ENCODE measurements at places on chromosomes 6 and 20.

DNA sequence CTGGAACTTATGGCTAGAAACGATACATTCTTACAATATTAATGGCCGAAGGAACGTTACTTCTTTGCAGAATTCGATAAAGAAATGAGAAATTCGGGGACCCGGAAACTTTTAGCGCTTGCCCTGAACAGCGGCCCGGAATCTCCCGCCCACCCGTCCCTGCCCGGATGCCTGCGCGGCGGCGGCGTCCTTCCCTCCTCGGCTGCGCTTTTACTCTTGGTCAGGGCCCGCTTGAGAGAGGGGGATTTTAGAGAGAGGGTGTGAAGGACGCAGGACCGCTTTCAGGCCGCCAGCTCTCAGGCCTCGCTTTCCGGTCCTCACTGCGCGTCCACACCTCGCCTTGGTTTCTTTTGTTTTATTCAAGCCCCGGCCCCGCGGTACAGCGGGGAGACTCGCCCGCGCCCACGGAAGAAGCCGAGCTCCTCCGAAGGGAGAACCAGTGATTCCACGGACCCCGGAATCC, 243.7 kb downstream of the ARID1B start:
- no peak for DNase-seq

DNA sequence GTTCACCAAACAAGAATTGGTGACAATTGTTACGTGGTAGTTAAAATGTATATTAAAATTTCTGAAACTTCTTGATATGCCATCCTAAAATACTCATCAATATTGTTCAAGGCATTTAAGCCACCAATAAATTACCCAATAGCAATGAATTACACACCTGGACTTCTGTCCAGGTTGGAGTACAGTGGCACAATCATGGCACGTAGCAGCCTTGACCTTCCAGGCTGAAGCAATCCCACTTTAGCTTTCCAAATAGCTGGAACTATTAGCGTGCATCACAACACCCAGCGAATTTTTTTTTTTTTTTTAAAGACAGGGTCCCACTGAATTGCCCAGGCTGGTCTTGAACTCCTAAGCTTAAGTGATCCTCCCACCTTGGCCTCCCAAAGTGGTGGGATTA, 17.2 kb downstream of the SRPK1 start:
- DNase-seq: no peak

- peak; percentile 71 for DNase-seq
These were observed 56.2 kb upstream of the EPB41L1 start for GRCh38 chr20:36098364-36098763.

DNA sequence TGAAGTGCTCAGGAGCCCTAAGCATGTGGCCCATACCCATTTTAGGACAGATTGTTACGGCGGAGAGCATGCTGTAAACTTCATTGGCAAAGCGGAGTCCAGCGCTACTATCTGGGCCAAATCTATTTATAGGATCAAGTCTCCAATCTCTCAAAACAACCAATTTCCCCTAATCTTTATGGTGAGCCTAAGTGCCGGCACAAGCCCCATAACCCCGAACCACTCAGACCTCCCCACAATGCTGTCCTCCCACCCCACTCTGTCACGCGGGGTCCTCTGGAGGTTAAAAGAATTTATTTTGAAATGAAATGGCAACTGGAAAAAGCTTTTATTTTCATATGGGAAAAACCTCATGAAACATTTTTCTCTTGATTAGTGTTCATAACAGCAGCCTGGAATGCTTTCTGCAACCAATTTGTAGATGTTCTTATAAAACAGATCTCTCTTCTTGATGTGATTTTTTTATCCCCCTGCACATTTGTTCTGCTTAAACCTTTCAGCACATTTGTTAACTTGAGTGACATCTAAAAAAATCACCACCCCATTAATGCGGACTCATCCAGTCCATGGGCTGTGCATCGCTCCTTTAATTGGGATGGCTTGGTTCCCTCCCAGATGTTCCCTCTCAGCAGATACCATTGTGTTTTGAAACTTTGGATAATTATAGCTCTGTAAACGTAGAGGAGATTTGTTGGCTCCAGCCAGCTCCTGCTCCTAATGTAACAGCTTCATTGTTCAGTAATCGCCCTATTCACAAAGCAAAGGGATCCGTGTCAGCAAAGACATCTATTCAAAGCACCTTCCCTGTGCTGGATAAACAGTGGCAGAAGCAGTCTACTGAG, 323.6 kb downstream of the CD83 start:
- DNase-seq: no peak

- no peak for DNase-seq
These were observed 118.1 kb downstream of the TRDN start for GRCh38 chr6:123518441-123519188.

DNA sequence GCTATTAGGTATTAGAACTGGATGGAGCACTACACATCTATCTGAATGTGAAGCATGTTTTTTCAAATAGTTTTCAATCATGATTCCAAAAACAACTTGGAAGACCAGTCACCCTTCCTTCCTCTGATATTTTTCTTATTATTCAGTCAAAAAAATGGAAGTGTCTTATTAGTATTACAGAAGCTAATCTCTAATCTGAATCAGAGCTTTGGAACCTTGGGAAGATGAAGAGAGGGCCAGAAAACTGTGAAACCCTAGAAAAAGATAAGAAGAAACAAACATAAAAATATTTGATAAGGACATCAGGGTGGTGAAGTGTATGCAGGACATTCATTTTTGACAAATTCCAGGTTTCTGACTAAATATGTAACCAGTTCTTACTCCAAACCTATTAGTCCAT, 166.3 kb upstream of the PRSS16 start:
- no peak for DNase-seq

GRCh38 chr6:38697846-38698245, 5.1 kb downstream of the GLO1 start:
- DNase-seq: no peak

GRCh38 chr20:54434196-54434595, 41.2 kb upstream of the DOK5 start:
- DNase-seq: no peak

DNA sequence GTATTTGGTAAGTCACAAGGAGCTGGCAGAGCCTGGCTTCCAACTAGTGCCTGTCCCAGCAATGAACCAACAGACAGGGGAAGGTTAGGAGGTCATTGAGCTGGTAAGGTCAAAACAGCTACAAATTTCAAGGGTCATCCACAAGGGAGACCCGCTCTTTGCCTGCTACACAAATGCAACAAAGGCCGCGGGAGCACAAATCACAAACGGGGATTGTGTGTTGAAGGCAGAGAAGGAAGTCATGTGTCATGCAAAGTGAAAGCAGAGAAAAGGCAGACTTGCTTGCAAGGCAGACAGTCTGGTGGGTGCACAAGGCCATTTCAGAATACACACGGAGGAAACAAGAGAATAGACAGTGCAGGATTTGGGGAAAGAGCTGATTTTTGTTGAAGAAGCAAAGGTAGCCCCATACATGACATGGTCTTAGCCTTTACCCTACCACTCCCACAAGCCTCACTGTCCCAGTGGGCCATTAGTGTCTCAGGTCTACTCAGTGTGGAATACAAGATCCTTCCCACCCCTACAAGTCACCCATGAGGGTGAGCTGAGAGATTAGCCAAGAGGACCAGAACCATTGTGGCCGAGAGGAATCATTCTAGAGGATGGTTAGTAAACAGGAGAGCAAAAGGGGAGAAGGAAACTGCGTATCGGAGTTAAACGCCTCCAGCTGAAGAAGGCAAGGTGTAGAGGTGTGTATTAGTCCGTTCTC, 18.1 kb upstream of the SAMHD1 start:
- peak; percentile 72 for DNase-seq

- no peak for DNase-seq
These were observed 23.4 kb downstream of the MGME1 start for GRCh38 chr20:17992224-17992637.

DNA sequence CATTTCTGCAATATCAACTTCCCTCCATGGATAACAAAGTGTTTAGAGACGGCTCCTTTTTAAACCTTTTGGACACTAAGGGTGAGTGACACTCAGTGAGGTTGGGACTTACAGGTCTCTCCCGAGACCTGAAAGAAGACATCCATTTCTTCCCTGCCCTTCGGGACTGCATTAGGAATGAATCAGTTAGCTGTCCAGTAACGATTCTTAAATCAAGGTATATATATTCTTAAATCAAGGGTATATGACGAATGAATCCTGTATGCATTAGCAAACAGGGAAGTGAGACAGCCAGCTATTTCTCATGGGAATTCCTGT, 52.9 kb downstream of the EDN1 start:
- DNase-seq: no peak

GRCh38 chr20:4814696-4815252, 93.1 kb downstream of the PRND start:
- DNase-seq: no peak

- DNase-seq: no peak
These were observed 802.3 kb downstream of the MAFB start for GRCh38 chr20:39886650-39887190.

DNA sequence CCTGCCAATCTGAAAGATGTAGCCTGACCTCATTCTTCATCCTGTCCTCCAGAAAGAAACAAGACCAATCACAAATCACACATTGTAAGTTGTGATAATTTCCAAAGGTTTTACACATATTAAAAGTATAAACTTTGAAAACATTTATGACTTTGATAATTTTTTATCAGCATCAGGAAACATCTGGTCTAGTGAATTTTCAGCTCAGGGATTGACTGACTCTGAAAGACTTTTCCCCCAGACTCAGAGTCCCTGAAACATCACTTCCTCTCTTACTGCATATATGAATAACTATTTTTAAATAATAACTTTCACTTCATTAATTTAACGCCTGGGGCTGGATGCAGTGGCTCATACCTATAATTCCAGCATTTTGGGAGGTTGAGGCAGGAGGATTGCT, 48.5 kb upstream of the SSTR4 start:
- DNase-seq: no peak

- no peak for DNase-seq
These were observed 106.3 kb downstream of the SLC23A2 start for GRCh38 chr20:4894981-4895381.

DNA sequence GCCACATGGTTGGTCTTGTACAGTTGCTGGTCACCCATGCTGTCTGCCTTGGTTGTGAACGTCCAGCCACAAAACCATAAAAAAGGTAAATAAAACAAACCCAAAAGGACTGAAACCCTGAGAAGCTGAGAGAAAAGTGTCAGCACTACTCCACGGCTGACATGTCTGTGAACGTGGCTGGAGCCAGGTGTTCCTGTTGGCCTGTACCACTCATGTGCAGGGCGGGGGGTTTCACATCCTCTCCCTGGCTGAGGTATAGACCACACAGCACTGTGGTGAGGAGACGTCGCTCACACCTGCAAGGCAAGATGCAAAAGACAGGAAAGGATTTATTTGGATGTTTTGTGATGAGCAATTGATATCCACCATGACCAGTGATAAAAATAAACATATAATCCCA, 51.9 kb upstream of the MRPS10 start:
- DNase-seq: peak; percentile 51

DNA sequence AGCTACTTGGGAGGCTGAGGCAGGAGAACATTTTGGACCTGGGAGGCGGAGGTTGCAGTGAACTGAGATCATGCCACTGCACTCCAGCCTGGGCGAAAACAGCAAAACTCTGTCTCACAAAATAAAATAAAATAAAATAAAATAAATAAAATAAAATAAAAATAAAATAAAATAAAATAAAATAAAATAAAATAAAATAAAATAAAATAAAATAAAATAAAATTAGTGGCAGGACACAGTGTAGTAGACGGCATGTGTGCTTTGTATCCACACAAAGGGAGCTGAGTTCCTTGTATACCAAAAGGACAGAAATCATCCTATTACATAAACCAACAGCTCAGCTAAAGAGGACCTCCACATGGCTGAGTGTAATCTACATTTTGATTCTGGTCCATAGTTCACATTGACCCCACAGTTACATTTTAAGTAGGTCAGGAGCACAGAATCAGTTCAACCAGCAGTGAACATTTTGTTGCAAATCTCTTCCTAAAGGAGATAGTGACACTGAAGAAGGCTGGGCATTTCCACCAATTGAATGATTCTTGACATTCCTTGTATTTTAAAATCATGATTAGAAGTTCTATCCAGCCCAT, 91.7 kb upstream of the MAP7 start:
- DNase-seq: no peak

- no peak for DNase-seq
These were observed 131.9 kb downstream of the SLC24A3 start for GRCh38 chr20:19344341-19344740.

DNA sequence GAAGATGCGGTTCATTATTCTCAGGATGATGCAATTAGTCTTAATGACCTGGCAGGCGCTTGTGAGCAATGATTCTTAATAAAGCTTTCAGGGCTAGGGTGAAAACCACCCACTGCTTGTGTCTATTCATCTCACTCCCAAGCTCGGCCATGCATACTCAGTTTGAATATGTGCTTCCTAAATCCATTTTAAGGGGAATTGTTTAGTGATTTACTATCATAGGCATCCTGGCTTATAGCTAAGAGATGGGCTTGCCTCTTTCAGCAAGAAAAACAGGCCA, 141.1 kb upstream of the SLC24A3 start:
- no peak for DNase-seq

DNA sequence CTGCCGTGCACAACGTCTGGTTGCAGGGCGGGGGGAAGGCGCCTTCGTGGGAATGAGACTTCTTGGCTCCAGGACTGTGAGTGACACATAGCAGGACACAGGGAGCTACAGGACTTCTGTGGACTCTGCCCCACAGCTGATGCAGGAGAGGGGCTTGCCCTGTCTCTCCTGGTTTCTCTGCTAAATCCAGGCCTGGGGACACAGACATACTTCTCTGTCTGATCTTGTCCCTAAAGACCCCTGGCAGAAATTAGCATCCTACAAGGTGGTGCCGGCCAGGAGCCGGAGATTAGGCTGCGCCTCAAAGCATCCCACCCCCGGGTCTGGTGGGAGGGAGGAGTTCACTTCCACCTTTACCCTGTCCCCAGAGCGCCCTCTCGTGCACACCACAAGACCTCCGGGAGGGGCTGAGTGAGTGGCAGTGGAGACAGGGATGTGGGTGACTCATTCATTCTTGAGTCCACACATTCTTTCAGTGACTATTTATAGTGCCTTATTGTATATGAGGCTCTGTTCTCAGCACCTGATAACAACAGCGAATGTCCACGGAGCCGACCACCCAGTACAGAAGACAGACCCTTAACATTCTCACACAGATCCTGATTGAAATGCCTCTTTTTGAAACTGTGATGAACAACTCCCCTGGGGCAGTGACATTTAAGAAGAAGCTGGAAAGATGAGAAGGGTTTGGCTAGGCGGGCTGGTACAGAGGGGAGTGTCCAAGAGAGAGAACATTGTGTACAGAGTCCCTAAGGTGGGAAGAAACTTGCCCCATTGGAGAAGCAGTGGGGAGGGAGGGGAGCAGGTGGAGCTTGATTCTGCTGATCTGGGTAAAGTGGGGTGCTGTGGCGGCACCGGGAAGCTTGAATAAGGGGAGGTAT, 39.0 kb downstream of the GMPR start:
- DNase-seq: no peak

- no peak for DNase-seq
These were observed 305 bp upstream of the VNN1 start for GRCh38 chr6:132714160-132714559.

GRCh38 chr20:59314997-59315396, 14.6 kb downstream of the EDN3 start:
- DNase-seq: no peak

Measured in thymus (tissue), 14 donors.